ENCODE measurements at places on chromosomes 7 and 10.

- no peak overlapping the region for H3K27ac ChIP-seq
- H3K27me3 ChIP-seq: no peaks in the 10 kb centered on the region
- H3K4me1 ChIP-seq: no peaks in the 10 kb centered on the region
- no peaks in the 10 kb centered on the region for H3K36me3 ChIP-seq
- DNase-seq: no peak
These were observed 21.4 kb downstream of the PRSS2 start for GRCh38 chr7:142792129-142792528.

DNA sequence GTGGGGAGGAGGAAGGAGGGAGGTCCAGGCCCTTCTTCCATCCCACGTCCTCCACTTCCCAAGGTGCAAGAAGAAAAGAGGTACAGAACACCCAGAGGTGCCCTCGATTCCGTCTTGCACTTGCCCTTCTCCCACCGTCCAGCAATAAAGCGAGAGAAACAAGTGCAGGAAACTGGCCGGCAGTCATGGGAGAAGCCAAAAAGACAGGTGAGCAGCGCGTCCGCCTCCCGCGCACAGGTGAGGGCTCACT lies 1.3 kb downstream of the C10orf95 start:
- H3K27me3 ChIP-seq: no peaks in the 10 kb centered on the region
- H3K36me3 ChIP-seq: no peaks in the 10 kb centered on the region
- peak overlapping the region; percentile 76 for H3K27ac ChIP-seq
- no peaks in the 10 kb centered on the region for H3K4me1 ChIP-seq
- H3K4me3 ChIP-seq: peak overlapping the region; percentile 51

DNA sequence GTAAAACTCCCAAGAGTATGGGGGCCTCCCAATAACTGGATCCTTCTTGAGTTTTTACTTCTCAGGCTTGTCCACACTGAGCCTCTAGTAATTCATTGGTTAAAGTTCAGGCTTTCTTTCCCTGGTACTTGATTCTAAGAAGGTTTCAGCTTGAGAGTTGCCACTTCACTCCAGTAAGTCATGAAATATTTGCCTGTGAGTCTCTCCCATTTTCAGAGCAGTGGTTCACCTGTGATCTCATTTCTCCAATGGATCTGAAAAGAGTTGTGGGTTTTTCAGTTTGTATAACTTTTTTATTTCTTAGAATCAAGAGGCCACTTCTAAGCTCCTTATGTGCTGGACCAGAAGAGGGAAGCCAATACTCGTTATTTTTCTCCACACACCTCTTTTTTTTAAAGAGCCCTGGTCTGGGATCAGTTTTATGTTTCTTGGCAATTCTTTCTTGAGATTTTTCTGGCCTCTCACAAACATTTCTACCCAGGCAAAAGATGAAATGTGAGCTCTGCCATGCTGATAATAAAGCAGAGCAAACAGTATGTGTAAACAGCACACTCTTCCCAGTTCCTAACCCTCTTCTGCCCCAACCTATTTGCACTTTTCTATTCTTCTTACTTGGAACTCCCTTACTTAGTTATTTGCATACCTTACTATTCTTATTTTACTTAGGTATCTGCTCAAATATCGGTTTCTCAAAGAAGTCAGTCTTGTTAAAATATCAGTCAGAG lies 983.4 kb downstream of the CCSER2 start:
- no peaks in the 10 kb centered on the region for H3K36me3 ChIP-seq
- DNase-seq: no peak
- no peaks in the 10 kb centered on the region for H3K27me3 ChIP-seq

GRCh38 chr7:51186531-51186930 lies 130.1 kb downstream of the COBL start:
- no peak overlapping the region for H3K4me3 ChIP-seq
- no peak overlapping the region for H3K27ac ChIP-seq
- H3K36me3 ChIP-seq: no peaks in the 10 kb centered on the region
- no peaks in the 10 kb centered on the region for H3K4me1 ChIP-seq
- DNase-seq: no peak

DNA sequence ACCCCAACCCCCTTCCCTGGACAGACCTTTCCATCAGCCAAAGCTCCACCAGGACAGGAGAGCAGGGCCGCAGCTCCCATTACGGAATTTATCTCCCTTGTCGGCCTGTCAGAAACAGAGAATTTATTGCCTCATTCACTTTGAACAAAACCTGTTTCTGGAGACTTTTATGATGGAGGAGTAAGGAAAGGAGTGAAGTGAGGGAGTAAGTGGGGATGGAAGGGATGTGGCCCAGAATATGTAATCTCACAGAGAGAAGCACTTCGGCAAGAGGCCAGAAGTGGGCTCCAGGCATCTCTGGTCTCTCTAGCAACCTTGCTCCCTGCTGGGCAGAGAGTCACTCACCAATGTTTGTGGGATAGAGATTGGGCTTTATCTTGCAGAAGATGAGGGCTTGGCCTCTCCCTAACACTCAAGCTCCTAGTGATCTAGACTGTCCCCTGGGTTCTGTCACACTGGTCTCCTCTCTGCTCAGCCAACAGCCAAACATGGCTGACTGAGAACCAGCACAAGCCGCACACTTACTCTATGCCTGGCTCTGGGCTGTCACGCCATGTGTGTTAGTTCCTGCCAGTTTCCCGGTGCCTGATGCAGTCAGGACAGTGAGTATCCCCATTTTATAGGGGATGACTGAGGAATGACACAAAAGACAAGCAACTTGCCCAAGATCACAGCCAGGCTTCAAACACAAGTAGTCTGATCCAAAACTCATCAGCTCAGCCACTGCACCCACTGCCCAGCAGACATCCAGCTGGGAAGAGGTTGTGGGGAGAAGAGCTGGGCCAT lies 149.4 kb upstream of the ZMIZ1 start:
- no peak overlapping the region for H3K27ac ChIP-seq
- no peaks in the 10 kb centered on the region for H3K27me3 ChIP-seq
- DNase-seq: no peak
- H3K36me3 ChIP-seq: no peaks in the 10 kb centered on the region
- H3K4me1 ChIP-seq: no peaks in the 10 kb centered on the region

GRCh38 chr7:39507866-39508551 lies 58.2 kb upstream of the YAE1 start:
- no peaks in the 10 kb centered on the region for H3K4me1 ChIP-seq
- no peaks in the 10 kb centered on the region for H3K27me3 ChIP-seq
- no peaks in the 10 kb centered on the region for H3K36me3 ChIP-seq
- DNase-seq: no peak
- H3K27ac ChIP-seq: no peak overlapping the region

DNA sequence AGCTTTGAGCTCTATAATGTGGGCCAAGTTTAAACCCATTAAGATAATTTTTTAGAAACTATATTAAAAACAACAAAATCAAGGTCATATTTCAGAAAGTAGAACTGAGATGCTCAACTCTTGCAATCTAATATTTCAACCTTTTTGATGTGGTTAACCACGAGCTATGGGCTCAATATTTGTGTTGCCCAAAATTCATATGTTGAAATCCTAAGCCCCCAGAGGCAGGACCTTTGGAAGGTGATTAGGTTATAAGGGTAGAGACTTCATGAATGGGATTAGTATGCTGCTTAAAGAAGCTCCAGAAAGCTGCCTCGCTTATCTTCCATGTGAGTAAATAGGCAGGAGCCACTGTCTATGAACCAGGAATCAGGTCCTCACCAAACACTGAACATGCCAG lies 284.4 kb downstream of the CRPPA start:
- no peaks in the 10 kb centered on the region for H3K27me3 ChIP-seq
- no peaks in the 10 kb centered on the region for H3K36me3 ChIP-seq
- no peak overlapping the region for H3K4me3 ChIP-seq
- DNase-seq: no peak
- no peaks in the 10 kb centered on the region for H3K4me1 ChIP-seq

- no peaks in the 10 kb centered on the region for H3K27me3 ChIP-seq
- H3K27ac ChIP-seq: no peak overlapping the region
- no peak overlapping the region for H3K4me3 ChIP-seq
- H3K4me1 ChIP-seq: no peaks in the 10 kb centered on the region
- DNase-seq: no peak
These were observed 119.7 kb upstream of the TNRC18 start for GRCh38 chr7:5543361-5543760.

- no peak overlapping the region for H3K4me3 ChIP-seq
- DNase-seq: no peak
- no peaks in the 10 kb centered on the region for H3K36me3 ChIP-seq
- no peak overlapping the region for H3K27ac ChIP-seq
- no peaks in the 10 kb centered on the region for H3K4me1 ChIP-seq
These were observed 24.0 kb downstream of the OSBPL3 start for GRCh38 chr7:24956021-24956420.

DNA sequence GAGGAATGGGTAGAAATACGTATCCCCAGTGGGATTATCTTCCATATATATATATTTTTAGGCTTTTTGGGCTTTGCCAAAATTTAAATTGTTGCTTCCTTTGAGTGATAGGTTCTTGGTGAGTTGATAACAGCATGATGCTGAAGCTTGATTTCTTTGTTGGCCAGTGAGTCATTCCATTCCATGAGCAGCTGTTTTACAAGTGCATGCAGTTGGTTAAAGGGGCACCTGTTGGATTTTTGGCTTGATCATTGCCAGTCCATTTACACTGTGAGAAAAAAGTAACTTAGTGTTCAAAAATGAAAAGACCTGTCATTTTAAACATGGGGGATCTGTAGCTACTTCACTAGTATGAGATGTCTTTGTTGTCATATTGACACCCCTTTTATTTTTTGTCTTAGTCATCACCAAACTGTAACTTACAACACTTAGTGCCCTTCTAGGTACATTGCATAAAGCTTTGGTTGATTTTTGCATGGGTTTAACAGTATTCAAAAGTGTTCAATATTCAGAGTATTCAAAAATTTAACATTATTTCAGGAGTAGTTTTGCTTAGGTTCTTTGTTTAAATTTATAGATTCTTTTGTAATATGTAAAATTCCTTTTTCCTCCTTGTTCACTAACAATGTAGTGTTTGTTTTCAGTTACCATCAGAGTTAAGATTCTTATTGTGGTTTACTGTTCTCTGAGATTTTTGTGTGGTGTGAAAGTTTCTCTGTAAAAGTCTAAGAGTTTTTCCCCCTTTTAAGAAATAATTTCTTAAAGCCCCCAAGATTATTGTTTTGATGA lies 8.8 kb downstream of the AKAP9 start:
- DNase-seq: no peak
- no peaks in the 10 kb centered on the region for H3K36me3 ChIP-seq
- no peak overlapping the region for H3K27ac ChIP-seq
- peaks cover 7% of the 10 kb centered on the region for H3K4me1 ChIP-seq

DNA sequence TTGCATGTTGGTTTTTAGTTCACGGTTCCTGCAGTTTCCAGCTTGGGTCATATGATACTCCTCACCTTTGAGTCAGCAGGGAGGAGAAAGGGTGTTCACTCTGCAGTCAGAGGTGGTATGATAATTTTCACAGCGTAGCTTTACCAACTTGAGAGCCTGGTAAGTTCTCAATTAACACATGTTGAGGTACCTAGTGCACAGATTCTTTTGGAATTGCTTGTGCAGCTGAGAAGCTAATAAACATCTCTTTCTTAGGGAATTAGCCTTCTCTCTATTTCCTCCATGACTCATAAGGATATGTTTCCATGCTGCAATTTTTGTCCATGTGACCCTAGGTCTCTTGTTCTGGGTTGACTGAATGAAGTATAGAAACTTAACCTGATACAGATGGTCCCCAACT lies 166.6 kb downstream of the KIF20B start:
- H3K27ac ChIP-seq: no peak overlapping the region
- H3K4me1 ChIP-seq: no peaks in the 10 kb centered on the region
- no peaks in the 10 kb centered on the region for H3K27me3 ChIP-seq
- DNase-seq: no peak
- no peak overlapping the region for H3K4me3 ChIP-seq

DNA sequence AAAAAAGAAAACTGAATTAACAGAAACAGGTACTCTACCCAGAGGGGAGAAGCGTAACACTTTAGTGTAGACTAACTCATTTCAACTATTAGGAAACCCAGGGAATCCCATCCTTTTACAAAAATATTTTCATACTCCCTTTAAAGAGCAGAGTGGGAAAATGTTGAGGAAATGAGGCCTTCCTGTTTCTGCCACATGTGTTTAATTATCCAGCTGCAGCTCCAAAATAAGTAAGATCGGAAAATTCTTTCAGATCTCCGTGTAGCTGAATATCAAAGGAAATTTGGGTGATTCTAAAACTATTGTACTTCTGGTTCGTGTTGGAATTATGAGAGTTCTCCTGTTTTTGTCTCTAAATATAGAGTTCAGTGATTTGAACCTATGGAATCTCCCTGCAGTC lies 58.0 kb upstream of the CAV2 start:
- DNase-seq: no peak
- no peaks in the 10 kb centered on the region for H3K27me3 ChIP-seq
- H3K27ac ChIP-seq: peak overlapping the region; percentile 62
- H3K36me3 ChIP-seq: no peaks in the 10 kb centered on the region
- peaks cover 12% of the 10 kb centered on the region for H3K4me1 ChIP-seq
- no peak overlapping the region for H3K4me3 ChIP-seq

DNA sequence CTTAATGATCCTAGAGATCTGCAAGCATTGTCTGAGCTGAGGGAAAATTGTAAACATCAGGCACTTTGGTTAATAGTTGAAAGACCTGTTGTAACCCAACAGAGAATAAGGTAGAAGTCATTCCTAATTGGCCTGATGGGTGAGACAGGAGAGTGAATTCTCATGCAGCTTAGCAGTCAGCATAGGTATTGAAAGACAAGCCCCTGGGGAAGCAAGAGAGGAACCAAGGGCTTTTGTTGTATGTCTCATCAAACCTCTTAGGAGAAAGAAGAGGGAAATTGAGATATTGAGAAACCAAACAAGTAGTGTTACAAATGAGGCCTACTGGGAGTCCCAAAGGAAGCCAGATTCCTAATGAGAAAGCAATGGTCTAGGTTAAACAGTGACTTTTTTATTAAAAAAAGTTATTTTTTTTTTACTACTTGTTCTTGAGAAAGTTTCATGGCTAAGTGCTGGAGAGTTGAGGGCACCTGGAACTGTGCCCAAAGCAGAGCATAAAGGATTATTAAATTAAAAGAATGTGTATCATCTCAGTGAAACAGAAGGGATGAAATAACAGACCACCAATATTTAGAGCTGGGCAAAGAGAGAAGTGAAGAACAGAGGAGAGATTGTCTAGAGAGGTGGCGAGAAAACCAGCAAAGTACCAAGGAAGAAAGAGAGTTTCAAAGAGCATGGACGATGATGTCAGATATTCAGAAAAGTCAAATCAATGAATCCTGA lies 168.9 kb downstream of the CDK14 start:
- no peak overlapping the region for H3K27ac ChIP-seq
- H3K36me3 ChIP-seq: no peaks in the 10 kb centered on the region
- H3K4me1 ChIP-seq: no peaks in the 10 kb centered on the region
- H3K27me3 ChIP-seq: no peaks in the 10 kb centered on the region
- H3K4me3 ChIP-seq: no peak overlapping the region

GRCh38 chr10:86439544-86439943 lies 72.9 kb upstream of the GRID1 start:
- H3K27ac ChIP-seq: no peak overlapping the region
- no peaks in the 10 kb centered on the region for H3K36me3 ChIP-seq
- no peaks in the 10 kb centered on the region for H3K27me3 ChIP-seq
- no peaks in the 10 kb centered on the region for H3K4me1 ChIP-seq
- DNase-seq: peak; percentile 56

GRCh38 chr7:135257-135653 lies 57.1 kb upstream of the FAM20C start:
- no peak overlapping the region for H3K27ac ChIP-seq
- H3K36me3 ChIP-seq: no peaks in the 10 kb centered on the region
- no peaks in the 10 kb centered on the region for H3K27me3 ChIP-seq
- H3K4me1 ChIP-seq: no peaks in the 10 kb centered on the region

GRCh38 chr10:105549731-105550130 lies 908.6 kb downstream of the SORCS3 start:
- no peaks in the 10 kb centered on the region for H3K27me3 ChIP-seq
- H3K4me1 ChIP-seq: no peaks in the 10 kb centered on the region
- H3K36me3 ChIP-seq: no peaks in the 10 kb centered on the region
- H3K27ac ChIP-seq: no peak overlapping the region
- no peak for DNase-seq
